NCI-H460 (cell line): ENCODE measurements at places on chromosomes 1 and 21. TPM values are rescaled to one million over a fixed set of nuclear protein-coding genes. Genes with fewer than 3 reads are reported as not detected.

OLFM3 gene
- 0.05 and 0.17 TPM in 2 replicates for total RNA-seq

TIMM17A gene
- 116 and 136 TPM in 2 replicates for total RNA-seq

EPS8L3 gene
- 0.15 TPM in 1 of 2 replicates, not detected in the other for total RNA-seq

TRIM33 gene
- 15.2 and 18.4 TPM in 2 replicates for total RNA-seq

VSIG8 gene
- 0.05 TPM in 1 of 2 replicates, not detected in the other for total RNA-seq

LDLRAD1 gene
- 0.52 TPM in 1 of 2 replicates, not detected in the other for total RNA-seq

ARHGEF16 gene
- 5.5 and 6.7 TPM in 2 replicates for total RNA-seq

CFHR1 gene
- 0.55 and 1.3 TPM in 2 replicates for total RNA-seq

CACNA1S gene
- total RNA-seq, result not detected in 2 replicates

CFAP141 gene
- total RNA-seq, result not detected in 2 replicates

- DNase-seq, result peak; percentile 77
These were observed 25.1 kb upstream of the B3GALT2 start for GRCh38 chr1:193211539-193211938.

DNA sequence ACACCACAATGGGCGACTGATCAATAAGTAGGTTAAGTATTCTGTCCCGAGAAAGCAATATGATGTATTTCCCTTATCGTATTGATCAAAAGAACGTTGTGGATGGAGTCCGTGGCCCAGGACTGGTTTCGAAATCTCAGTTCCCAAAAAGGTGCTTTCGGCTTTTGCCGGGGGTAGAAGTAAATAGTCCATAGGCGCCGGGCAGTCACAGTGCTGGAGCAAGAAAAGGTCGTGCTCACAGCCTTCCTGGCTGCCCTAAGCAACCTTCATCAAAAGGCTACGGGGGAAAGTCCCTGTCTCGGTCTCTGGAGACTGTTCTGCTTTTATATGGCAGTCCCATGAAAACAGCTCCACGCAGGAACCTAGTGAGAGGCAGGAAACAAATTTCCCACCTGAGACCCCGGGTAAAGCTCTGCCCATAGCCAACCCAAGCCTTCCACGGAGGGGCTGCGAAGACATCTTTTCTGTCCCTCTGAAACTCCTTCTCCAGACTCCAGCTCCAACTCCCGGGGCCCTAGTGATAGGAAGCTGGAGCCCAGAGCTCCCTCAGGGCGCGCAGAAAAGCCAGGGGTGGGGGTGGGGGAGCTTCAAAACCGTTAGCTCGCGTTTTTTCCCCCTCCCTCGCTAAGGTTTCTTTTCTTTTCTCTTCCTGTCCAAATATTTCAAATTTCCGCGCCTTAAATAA lies 7.0 kb downstream of the CDKN2C start:
- DNase-seq, result no peak

GRCh38 chr1:3244927-3245315 lies 175.9 kb downstream of the PRDM16 start:
- DNase-seq, result no peak

DNA sequence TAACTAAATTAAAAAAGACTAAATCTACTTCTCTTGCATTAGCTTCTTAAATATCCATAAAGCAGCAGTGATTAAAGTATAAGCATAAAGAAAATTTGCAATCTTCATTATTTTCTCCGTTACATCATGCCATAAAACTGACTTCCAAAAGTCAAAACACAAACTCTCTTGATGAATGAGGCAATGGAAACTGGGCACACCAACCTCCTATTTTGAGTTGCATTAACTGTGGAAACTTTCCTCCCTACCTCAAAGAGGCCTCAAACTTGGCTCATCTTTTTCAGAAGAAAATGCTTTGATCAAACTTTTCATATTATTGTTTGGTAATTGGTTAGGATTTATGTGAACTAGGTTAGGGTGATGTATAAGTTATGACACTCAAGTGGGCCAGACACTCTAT lies 4.1 kb upstream of the BTG3 start:
- no peak for DNase-seq

GRCh38 chr21:32907521-32907920 lies 118.2 kb upstream of the OLIG2 start:
- no peak for DNase-seq

DNA sequence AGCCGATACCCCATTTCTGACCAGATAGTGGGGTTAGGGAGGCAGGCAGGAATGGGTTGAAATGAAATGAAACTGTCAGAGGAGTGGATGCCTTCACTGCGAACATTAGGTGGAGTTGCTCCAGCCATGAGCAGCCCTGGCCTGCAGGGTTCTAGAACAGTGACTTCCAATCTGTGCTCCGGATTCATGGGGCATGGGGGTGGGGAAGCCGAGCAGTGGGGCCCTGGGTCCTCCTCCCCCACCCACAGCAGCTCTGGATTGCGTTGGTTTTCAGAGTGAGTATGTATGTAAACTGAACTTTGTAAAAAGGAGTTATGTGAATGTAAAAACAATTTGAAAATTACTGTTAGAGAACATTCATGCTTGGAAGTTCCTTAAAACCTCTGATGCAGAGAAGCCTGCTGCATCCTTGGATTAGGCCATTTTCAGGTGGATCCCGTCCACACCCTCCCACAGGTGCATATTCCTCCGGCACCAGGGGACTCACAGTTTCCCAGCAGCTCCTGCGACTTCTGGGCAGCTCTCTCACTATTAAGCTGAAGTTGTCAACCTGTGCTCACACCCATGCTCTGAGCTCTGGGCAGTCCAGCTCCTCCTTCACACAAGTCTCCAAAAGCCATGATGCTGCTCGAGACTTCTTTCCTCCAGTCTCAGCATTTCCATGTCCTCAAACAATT lies 54.4 kb upstream of the EDN2 start:
- DNase-seq, result no peak

- DNase-seq, result no peak
These were observed 17.5 kb downstream of the NCF2 start for GRCh38 chr1:183572721-183573120.

GRCh38 chr1:19654386-19654785 lies 10.3 kb downstream of the NBL1 start:
- no peak for DNase-seq

DNA sequence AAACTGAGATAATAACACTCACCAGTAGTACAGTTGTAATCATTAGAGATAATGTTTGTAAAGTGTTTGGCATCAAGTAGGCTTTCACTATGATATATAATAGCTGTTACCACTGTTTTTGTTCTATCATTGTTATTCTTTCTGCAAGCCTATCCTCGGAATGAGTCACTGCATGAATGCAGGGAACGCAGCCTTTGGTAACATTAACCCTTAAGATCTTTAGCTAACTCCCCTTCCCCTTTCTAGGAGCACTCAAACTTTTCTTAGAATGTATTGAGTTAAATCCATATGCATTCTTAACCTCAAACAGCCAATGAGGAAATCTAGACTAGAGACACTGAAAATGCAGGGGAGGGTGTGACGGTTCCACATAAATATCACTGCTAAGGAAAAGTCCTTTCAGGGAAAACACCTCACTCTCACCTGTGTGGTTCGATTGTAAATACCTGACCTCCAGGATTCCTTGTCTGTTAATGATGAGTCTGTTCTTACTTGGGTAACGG lies 467.3 kb downstream of the SETD4 start:
- no peak for DNase-seq

DNA sequence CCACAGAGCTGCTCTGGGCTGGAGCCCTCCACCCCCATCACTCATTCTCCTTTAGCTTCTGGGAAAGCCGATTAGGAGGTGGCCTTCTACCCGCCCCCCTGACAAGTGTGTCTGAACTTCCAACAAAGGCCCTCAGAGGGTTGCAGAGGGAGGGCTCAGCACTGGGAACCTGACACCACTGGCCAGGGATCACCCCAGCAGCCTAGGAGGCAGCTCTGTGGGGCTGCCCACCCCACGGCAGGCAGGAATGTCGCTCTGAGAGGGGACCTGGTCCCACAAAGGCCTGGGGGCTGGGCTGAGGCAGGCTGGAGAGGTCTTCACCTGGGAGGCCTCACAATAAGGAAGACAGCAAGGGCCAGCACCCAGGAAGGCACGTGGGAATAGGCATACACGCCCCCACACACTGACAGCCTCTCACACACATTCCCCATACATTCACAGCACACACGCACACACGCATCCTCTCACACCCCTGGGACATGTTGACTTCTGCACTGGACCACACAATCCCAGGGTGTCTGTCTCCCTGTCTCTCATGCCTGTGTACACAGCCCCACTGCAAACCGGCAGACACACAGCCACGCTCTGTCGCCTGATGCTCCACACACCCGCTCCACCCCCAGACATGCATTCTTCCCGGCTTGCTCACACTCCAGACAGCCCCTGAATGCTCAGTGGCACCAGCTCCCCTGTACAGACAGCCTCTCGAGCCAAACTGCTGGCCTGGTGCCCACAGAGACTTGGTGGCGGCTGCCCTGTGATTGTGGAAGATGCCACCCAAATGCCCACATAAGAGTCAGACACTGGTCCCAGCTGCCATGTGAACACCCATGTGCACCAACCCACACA lies 30.7 kb downstream of the DMBX1 start:
- DNase-seq, result no peak

DNA sequence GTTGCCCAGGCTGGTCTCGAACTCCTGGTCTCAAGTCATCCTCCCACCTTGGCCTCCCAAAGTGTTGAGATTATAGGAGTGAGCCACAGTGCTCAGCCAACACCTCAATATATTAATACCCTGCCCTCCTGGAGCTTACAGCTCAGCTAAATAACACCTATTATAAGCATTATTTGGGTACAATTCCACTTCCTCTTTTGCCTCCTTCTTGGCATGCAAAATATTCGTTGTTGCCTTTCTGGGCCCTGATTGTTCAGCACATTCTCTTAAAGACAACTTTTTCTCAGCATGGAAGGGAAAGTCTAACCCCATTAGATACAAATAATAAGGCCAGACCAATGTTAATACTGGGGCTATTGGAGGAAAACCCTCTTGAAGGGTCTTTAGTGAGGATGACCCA lies 2.8 kb downstream of the PAQR7 start:
- DNase-seq, result no peak

DNA sequence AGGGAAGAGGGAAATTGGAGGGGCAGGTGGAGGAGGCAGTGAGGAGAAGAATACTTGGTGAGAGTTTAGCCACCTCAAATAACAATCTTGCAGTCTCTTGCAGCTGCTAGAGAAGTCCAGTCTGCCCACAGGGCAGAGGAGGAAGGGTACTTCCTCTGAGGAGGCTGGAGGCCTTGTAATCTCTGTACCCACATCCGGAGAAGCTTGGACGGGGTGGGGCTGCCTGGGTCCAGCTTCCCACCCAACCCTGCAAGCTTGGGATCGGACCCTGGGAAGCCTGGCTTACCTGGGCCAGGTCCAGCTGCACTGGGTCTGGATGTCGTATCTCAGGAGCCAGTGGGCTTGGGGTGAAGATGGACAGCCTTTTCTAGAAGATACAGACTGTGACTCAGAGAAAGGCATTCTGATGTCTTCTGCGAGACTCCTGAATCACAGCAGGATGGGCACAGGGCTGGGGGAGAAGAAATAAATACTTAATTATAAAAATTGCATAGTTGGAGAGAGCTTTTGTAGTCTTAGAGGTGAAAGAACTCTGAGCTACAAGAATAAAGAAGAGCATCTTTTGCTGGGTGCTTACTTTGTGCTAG lies 111.8 kb upstream of the JUN start:
- no peak for DNase-seq

DNA sequence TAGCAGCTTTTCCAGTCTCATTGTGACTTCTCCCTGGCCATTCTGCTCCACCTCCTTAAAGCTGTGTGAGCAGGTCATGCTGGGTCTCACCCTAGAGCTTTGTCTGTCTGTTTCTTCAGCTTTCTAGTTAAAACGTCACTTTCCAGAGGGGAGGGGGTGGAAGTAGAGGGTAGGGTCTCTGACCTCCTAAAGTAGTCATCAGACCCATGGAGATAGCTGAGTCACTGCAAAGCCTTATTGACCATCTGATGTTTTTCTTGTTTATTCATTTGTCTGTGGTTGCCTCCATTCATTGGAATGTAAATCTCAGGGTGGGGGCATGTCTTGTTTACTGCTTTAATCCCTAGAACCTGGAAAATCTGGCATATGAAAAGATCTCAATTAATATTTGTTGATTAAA lies 52.7 kb downstream of the ELF3 start:
- DNase-seq, result no peak

DNA sequence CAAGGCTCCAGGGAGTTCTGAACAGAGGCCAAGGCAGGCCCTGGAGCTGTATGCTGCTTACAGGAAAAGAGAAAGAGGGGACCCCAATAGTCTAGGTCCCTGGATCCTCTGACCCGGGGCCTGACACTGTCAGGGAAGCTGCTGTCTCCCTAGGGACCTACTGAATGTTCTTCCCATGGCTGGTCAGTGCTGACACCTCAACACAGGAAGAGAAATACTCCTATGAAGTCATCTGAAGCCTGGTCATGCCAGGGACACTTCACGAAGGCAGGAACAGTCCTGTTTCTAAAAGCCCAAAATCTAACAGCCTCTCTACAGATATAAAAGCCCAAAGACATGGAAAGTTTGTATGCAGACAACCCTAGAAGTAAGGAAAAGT lies 1.7 kb upstream of the LAD1 start:
- no peak for DNase-seq

DNA sequence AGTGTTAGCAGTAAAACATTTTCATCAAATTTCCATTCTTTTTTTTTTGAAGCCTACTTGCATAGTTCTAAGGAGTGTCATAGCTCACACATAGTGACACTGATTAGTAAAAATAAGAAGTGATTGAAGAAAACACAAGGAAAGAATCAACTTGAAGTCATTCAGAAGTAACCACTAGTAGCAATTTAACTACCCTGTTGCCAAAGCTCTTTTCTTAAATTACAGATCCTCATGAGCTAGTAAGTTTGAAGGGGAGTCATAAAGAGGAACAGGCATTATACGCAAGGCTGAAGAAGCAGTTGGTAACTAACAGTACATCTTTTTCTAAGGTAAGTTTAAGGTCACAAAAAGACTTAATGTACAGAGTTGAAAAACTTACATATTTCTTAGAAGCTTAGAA lies 332.2 kb downstream of the CHRM3 start:
- DNase-seq, result no peak

GRCh38 chr1:225483818-225484656 lies 56.2 kb upstream of the LBR start:
- no peak for DNase-seq

DNA sequence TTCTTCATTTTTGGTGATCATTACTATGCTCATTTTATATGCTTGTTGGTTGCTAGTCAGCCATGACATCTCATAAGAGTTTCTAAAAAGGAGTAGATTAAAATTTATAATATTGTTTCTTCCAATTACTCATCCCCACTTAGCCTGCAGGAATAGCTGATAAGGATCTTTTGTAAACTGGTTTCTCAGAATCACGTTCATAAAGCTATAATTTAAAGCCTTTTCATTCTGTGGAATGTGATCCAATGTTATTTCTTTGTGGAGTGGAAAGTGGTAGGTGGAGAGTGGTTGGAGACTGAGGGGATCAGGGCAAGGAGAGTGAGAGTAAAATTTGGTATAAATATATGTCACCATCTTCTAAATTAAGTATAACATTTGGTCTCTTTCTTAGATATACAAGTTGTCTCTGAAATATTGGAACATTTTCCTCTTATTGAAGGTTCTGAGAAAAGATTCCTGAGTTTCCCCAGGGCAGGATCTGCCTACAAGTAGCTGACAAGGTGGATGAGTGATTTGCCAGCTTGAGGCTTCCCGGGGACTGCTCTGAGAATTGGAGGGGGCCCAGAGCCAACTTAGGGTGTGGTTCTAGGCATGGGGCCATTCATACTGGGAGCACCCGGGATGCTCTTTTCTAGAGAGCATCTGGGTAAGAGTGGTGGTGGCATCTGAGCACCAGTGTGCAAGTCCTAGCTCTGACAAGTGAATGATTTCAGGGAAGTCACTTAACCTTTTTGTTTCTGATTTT lies 116.4 kb downstream of the TBX19 start:
- no peak for DNase-seq
